ENCODE measurements at places on chromosomes 5 and 9.

- H3K4me1 ChIP-seq, result peaks cover 6% of the 10 kb centered on the region
- H3K36me3 ChIP-seq, result no peaks in the 10 kb centered on the region
- DNase-seq, result no peak
- H3K4me3 ChIP-seq, result peak overlapping the region; percentile 71
- no peaks in the 10 kb centered on the region for H3K27me3 ChIP-seq
Measured at GRCh38 chr5:40754381-40755092, 1.2 kb downstream of the TTC33 start.

DNA sequence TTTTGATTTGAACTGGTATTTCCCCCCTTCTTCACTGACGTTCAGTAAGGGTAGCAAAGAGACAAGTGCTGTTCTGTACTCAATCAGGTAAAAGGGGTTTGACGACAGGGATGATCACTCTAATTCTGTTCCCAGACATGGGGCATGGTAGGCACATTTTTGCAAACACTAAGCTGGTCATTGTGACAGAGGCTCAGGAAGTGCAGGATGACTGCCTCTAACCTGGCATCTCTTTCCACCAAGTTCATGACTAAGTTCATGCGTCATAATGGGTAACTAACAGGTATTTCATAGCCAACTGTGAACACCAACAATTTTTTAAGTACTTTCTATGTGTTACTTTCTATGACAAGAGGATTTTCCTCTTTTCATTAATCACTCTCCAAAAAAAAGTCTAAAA is 166.5 kb downstream of the MAPKAP1 start:
- no peak overlapping the region for H3K27ac ChIP-seq
- DNase-seq, result no peak
- peaks cover 29% of the 10 kb centered on the region for H3K4me1 ChIP-seq

DNA sequence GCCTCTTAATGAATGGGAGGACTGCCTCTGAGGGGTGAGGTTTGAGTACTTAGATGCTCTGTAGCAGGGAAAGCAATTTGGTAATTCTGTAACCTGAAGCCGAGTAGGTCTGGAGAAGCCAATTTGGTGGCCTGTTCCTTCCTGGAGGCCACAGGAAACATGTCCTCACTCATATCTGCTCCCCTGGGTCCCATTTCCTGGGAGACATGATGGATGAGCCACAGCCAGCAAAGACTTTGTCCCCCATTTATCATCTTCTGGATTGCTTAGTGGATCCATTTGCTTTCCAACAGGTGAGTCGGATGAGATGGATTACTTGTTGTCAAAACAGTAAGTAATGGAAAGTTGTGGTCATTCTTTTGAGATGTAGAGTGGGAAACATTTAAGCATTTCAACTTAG is 99.8 kb upstream of the KLF9 start:
- H3K36me3 ChIP-seq, result no peaks in the 10 kb centered on the region
- no peak for DNase-seq
- H3K4me1 ChIP-seq, result peaks cover 1% of the 10 kb centered on the region
- H3K4me3 ChIP-seq, result no peak overlapping the region
- H3K27ac ChIP-seq, result no peak overlapping the region
- no peaks in the 10 kb centered on the region for H3K27me3 ChIP-seq

DNA sequence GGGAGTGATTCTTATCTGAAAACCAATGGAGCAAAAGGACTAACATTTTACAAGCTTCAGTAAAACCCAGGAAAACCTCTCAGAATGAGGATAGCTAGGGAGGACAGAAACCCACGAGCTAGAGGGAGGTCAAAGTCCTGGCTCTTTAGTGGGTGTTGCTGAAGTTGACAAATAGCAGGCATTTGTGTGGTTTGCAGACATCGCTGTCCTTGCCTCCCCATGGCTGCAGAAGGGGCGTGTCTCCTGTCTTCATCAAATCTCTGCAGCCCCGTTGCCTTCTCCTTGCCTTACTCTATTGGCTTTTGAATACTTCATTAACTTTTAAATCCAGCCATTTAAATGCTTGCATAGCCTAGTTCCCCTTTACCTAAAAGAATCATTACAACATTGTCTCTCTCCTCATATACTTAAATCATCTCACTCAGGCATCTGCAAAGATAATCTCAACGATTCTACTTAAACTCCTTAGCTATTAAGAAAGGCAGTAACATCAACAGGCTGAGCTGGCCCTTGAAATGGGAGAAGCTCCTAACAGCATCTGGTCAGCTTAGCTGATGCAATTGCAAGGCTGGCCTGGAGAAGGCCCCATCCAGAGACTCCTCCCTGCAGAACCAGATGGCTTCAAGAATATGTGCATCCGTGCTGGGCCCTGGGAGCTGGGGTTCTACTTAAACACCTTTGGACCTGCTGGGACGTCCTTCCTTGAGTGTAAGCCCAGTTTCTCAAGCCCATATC is 152.8 kb upstream of the TAS2R1 start:
- DNase-seq, result no peak
- no peak overlapping the region for H3K4me3 ChIP-seq
- H3K4me1 ChIP-seq, result no peaks in the 10 kb centered on the region

DNA sequence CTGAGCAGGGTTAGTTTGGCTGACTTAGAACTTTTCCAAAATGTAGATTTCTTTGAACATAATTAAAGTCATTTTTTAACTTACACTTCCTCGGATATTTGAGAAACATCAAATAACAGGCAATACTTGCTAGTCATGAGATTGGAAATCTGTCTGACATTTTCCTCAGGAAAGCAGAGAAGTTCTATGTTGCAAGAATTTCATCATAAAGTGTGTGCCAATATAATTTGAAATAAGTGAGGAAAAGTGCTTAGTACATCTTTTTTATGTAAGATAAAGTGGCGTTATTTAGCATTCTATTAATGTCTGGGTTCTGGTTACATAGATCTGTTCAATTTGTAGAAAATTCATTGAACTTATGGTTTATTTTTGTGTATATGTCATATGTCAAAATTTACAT is 48.7 kb upstream of the C5orf47 start:
- H3K4me3 ChIP-seq, result no peak overlapping the region
- peaks cover 5% of the 10 kb centered on the region for H3K4me1 ChIP-seq
- no peaks in the 10 kb centered on the region for H3K27me3 ChIP-seq
- DNase-seq, result no peak

DNA sequence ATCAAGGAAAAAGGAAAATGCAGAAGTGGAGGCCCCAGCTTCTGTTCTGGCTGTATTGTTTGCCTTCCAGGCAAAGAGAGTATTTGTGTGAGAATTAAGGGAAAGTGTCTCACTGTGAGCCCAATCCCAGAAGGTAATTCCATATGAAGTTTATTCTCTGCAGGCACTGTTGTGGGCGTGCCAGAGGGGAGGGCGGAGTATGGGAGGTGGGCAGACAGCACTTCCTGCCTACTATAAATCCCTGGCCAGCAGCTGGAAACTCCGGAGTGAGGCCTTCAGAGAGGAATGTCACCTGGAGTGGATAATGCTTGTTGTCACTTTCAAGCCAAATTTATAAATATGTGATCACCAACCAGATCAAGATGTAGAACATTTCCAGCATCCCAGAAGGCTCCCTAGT is 209.5 kb downstream of the ARHGAP26 start:
- H3K27ac ChIP-seq, result no peak overlapping the region
- no peaks in the 10 kb centered on the region for H3K36me3 ChIP-seq
- peaks cover 11% of the 10 kb centered on the region for H3K4me1 ChIP-seq
- no peaks in the 10 kb centered on the region for H3K27me3 ChIP-seq

DNA sequence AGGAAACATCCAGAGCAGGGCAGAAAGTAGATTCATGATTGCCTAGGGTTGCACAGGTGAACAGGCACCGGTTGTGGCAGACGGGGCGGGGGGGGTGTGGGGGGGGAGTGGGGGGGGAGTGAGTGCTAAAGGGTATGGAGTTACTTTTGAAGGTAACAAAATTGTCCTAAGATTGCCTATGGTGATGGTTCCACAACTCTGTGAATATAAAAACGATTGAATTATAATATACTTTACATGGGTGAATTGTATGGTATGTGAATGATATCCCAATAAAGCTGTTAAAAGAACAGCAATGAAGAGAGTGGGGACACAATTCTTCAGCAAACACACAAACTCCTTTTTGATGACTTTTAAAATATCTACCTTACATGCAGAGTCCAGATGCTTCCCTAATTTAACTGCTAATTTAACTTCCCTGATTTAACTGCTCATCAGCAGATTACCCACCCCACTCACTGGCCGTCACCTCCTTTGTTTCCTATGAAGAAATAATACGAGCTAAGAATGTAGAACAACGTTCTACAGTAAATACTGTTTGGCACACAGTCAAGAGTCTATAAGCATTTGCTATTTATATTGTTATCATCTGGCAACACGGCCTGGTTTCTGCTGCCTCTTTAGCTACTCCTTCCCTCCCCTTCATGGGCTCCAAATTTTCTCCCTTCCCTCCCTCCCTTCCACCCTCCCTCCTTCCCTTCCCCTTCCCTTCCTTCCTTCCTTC is 83.5 kb downstream of the PTCH1 start:
- no peaks in the 10 kb centered on the region for H3K27me3 ChIP-seq
- H3K4me1 ChIP-seq, result no peaks in the 10 kb centered on the region
- DNase-seq, result no peak
- H3K36me3 ChIP-seq, result no peaks in the 10 kb centered on the region

Data from ovary (tissue), 10 donors.